ENCODE measurements at places on chromosomes 7 and 10.

- DNase-seq, result no peak
Observed at GRCh38 chr10:97538411-97538810, 34.2 kb upstream of the ANKRD2 start.

DNA sequence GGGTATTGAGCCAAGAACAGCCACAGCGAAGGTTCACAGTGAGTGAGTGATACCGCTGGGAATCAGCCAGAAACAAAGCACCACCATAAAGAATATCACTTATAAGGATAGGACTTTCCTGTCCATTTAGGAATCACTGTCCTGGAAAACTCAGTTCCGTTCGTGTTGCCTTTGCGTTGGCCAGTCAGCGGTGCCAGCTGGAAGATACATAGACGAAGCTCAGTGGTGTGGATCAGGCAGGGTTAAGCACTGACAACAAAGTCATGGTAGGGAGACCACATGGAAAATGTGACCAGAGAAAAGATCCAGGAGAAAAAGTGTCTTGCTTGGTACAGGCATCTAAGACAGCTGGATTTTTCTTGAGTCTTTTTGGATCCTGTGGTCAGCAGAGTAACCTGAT, 579.7 kb upstream of the DPP6 start:
- no peak for DNase-seq

DNA sequence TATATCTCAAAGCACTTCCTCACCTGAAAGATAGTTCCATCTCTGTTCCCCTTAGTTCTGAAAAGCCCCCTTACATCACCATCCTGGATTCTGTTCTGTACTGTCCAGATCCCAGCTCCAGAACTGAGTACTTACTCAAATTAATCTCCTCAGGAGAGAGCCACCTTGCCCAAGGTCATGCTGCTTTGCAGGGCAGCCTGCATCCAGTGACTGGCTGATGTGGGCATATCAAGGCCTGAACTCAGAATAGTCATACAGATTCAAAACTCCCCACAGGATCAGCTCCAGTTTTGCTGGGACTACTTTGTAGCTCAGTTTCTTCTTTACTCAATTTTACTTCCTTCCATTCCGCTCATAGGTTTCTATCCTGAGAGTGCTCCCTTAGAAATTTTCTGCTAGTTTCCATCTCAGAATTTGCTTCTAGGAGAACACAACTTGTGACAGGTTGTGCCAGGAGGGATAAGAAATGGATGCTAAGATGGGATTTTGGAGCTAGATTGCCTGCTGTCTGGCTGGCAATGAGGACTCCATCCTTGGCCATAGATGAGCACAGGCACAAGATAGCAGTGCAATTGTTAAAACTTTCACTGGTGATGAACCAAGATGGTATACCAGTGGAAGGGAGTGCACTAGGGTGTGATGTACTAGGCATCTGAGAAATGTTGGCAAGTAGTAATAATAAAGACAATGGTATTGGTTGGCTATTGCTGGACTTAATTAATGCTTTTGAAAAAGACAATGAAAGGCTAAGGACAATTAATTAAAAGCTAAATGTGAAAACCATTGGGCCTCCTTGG, 17.3 kb downstream of the SRGN start:
- DNase-seq, result no peak

- no peak for DNase-seq
Observed at GRCh38 chr7:82441669-82442478, 1.7 kb downstream of the CACNA2D1 start.

- no peak for DNase-seq
Observed at GRCh38 chr10:56881218-56881617, 520.2 kb upstream of the ZWINT start.

DNA sequence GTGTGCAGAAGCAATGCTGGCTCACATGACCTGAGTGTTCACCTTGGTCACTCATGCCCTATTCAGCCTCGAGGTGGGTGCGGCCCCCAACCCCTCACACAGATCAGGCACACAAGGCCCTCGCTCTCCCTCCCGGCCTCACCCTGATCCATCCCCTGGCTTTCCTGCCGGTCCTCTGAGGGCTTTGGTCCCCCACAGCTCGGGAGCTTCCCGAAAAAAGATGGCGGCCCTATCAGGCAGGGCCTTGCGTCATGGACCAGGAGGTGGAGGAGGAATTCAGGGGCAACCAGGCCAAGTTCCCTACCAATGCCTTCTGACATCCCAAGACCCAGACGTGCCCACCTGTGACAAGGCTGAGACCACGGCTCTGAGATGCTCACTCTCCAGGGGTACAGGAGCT, 43.7 kb upstream of the DNAAF5 start:
- DNase-seq, result no peak

DNA sequence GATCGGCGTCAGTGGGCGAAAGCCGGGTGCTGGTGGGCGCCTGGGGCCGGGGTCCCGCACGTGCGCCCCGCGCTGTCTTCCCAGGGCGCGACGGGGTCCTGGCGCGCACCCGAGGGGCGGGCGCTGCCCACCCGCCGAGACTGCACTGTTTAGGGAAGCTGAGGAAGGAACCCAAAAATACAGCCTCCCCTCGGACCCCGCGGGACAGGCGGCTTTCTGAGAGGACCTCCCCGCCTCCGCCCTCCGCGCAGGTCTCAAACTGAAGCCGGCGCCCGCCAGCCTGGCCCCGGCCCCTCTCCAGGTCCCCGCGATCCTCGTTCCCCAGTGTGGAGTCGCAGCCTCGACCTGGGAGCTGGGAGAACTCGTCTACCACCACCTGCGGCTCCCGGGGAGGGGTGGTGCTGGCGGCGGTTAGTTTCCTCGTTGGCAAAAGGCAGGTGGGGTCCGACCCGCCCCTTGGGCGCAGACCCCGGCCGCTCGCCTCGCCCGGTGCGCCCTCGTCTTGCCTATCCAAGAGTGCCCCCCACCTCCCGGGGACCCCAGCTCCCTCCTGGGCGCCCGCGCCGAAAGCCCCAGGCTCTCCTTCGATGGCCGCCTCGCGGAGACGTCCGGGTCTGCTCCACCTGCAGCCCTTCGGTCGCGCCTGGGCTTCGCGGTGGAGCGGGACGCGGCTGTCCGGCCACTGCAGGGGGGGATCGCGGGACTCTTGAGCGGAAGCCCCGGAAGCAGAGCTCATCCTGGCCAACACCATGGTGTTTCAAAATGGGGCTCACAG, 1.1 kb downstream of the EGFR start:
- no peak for DNase-seq

DNA sequence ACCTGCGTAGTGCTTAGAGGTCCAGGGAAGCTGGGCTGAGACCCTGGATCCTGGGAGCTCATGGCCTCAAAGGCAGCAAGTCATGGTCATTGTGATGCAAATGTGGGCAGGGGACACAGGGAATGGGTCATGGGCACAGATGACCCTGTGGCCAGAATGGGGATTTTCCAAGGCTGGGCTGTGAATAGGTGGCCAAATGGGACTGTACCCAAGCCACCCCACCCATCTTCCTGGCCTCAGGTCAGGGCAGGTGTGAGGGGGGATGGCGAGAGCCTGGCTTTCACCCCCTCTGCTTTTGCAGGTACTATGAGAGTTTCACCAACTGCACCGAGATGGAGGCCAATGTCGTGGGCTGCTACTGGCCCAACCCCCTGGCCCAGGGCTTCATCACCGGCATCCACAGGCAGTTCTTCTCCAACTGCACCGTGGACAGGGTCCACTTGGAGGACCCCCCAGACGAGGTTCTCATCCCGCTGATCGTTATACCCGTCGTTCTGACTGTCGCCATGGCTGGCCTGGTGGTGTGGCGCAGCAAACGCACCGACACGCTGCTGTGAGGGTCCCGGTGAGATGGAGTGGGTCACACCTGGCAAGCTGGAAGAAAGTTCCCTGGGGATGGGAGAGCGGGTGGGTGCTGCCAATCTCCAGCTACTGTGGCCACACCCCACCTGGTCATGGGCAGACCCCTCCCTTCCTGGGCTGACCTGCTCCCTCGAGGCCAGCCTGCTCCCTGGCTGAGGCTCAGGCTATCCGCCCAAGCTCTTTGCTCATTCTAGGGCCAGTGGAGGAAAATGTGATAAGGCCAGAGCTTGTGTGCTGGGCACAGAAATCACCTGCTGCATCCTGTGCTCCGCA, 25.5 kb downstream of the RAMP3 start:
- no peak for DNase-seq

GRCh38 chr10:103204353-103205255, 11.5 kb upstream of the NT5C2 start:
- DNase-seq, result no peak

DNA sequence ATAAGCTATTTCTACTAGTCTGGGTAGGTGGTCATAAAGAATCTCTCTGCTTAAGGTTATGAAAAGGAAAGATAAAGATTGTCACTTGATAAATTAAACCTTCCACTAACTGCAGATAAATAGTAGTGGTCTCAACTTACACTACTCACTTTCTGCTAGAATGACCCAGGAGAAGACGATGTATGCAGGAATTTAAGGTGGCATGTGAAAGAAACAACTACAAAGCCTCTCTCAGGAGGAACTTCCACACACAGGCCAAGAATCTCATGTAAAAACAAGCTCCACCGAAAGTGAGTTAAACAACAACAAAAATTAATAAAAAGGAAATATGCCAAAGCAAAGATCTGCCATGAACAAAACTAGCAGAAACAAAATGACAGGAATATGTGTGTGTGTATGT, 165.4 kb downstream of the CDC14C start:
- DNase-seq, result no peak

DNA sequence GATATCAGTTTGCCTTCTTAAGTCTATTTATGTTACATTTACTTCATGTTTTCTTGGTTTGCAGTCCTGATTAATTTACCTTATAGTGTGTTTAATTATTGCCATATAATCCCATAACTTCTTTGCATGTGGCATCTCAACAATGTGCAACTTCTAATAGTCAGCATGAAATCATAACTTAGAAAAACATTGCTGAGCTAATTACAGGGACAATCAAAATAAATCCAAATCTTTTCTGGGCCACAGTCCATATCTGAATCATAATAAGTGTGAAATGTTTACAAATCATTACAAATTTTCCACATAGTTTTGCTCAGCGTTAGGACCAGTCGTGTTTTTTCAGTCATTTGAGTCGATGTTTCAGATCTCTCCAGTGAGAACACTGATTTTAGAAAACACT, 29.1 kb upstream of the CABCOCO1 start:
- no peak for DNase-seq

GRCh38 chr10:65348637-65349036, 1577.2 kb upstream of the LRRTM3 start:
- DNase-seq, result no peak

DNA sequence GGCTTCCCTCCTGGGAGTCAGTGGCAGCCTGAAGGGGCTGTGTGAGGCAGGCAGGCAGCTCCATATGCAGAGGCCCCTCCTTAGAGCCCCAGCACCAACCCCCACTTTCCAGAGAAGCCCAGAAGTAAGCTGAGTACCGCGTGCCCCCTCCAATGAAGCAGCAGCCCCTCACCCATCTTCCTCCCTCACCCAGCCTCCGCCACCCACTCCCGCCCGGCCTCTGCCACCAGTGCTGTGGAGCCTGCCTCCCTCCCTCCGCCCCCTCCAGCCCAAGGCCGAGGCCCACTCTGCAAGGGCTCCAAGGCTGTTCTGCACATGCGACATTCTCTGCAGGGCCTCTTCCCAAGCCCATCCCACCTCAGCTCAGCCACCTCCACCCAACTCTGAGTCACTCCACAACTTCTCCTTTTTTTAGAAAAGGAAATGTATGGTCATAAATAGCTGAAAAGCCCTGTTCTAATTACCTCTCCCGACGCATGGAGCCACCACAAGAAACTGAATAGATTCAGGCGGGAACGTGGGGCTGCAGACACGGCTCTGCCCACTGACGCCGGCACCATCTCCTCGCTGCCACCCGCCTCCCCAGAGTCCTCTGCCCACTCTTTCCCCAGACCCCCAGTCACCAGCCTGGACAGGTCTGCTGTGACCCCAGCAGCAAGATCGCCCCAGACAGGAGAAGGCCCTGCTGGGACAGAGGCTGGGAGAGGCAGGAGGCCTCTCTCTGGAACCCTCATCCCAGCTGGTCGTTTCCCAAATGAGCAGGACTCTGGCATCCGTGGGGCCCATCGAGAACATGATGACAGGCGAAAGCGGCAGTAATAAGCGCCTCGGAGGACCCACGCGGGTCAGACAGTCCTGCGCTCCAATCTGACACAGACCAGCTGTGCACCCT, 213.9 kb downstream of the MAD1L1 start:
- DNase-seq, result no peak

DNA sequence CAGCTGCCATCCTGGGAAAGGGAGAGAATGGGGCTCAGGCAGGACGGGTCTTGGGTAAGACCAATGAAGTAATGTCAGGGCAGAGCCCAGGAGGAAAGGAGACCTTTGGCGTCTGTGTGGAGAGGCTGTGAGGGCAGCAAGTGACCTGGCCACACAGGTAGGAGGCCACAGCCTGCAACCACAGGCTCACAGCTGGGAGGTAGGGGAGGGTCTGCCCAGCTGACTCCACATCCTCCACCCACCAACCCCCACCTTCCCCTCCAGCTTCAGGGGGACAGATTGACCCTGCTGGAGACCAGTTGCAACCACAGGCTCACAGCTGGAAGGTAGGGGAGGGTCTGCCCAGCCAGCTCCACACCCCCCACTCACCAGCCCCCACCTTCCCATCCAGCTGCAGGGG, 262.2 kb upstream of the TCERG1L start:
- no peak for DNase-seq

- DNase-seq, result no peak
Observed at GRCh38 chr10:69633673-69634635, 3.9 kb downstream of the FAM241B start.

DNA sequence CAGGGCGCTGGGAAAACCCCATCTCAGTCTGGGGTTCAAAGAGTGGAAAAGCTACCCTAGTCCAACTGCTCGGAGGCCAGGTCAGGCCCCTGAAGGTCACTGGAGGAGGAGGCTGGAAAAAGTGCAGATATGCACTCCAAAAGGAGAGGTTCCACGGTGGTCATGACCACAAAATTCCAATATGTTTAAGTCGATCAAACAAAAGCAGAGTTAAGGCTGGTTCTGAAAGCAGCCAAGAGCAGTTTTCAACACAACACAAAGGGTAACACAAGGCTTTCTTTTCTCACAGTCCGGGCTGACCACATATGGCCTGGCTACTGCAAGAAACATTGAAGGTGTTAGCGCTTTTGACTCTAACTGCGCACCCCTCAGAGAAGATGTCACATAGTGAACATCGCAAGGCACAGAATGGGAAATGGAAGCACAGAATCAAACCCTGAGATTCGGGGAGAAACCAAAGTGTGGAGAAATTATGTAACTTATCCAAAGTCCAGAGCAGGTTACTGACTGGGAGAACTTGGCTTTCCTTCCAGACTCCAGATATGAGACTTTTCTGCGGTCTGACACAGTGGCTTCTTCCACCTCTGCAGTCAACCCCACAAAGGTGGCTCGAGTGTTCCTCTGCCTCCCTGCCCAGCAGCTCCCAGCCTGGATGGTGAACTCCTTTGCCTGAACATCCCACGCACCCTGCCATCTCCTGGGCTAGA, 1.3 kb upstream of the GRB10 start:
- no peak for DNase-seq

DNA sequence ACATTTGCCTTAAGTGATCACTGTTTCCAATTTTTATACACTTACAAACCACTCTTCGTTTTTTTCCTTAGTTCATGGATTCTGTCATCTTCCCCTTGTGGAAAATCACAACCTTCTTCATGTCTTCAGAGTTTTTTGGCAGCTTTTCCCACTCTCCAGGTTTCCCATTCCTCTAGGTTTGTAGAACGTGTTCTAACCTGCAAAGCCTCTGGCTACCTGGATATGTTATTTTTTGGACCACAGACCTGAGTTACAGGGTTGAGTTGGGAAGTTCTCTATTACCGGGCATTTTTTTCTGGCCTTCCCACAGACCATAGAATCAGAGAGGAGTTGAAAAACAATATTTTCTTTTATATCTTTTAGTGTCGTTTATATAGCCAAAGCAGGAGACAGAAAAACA, 30.2 kb downstream of the NRG3 start:
- DNase-seq, result no peak

Data from stimulated activated CD4-positive, alpha-beta T cell treated with anti-CD3 and anti-CD28 coated beads, TNF-alpha, amount 100 ng/mL, for 1 hour (primary cell).